NCI-H1436 treated with DMSO at 0.1 percent for 48 hours (cell line): ENCODE measurements at places on chromosomes 11 and 22.

GRCh38 chr11:76598426-76598839 lies 72.1 kb downstream of the LRRC32 start:
- no peak for DNase-seq

GRCh38 chr22:49776891-49777290 lies 50.8 kb downstream of the BRD1 start:
- DNase-seq: no peak

DNA sequence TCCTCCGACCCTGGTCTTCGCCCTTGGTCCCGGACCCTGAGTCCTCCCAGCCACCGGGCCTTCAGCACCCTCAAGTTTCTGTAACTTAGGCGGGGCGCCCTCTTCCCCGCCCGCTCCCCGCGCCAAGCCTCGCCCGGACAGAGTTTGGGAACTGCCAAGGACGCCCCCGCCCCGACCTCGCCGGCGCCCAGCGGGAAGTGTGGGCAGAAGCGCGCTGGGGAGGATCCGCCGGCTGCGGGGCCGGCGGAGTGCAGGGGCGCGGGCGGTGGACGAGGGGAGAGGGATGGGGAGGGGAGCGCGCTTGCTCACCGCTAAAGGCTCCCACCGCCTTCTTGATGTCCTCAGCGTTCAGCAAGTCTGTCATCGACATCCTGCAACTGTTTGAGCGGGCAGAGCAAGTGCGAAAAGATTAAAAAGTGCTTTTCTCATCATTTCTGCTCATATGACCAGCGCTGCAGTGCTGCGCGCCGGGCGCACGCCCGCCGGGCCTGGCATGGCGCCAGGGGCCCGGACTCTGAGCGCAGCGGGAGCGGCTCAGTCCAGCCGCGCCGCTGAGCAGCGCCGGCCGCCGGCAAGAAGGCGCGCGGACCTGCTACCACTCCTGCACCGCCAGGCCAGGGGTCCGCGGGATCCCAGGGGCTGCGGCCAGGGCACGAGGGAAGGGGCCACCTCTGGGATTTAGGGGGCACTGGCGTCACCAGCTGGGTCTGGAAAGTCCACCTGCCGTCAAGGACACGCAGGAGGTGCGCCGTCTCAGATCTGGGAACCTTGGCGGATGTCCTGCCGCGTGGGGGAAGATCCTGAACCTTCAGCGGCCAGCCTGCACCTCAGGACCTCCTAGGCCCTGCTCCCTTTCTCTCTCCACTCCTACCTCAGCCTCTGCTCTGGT lies at the start of gene PVALB:
Gene PVALB (minus strand): TSS at position 400 of the 889 bp plus-strand sequence. CDS start 30 bp downstream, at position 370.
- no peak for DNase-seq

- DNase-seq: no peak
These were observed 529.4 kb downstream of the TBC1D22A start for GRCh38 chr22:47291565-47292495.

DNA sequence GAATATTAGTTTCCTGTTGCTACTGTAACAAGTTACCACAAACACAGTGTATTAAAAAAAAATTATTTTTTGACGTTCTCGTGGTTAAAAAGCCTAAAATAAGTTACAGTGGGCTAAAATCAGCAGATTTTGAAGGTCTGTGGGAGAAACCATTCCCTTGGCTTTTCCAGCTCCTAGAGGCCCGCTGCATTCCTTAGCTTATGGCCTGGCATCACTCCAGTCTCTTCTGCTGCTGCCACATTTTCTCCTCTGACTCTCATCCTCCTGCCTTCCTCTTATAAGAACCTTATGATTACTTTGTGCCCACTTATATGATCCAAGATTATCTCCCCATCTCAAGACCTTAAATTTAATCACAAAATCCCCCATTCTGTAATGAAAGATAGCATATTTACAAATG lies 392.7 kb downstream of the GUCY1A2 start:
- no peak for DNase-seq

DNA sequence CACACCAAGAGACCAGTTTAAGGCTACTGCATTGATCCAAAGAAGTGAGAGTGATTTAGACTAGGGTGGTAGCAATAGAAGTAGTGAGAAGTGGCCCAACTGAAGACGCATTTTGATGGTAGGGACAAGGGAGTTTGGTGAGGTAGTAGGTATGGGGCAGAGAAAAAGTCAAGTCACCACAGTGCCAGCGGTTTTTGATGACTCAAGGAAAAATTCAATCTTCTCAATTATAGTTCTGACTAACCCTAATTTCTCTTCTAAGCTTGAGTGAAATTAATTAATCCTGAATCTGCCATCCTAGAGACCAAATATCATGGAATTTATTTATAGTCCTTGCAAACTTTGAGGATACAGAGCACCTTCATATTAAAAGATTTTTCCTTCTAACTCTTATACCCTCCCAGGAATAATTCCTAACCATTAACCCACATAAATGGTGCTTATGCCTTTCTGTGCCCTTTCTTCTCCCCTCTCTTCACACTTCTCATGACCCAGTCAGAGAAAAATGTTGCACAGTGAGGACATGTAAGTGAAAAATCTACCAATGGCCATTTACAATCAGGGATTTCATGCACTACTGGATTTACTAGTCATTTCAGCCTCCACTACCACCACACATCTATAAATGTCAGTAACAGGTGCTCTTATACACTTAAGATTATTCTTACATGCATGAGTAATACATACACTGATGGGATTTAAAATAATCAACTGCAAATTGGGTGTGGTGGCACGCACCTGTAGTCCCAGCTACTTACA lies 45.9 kb upstream of the ARHGAP32 start:
- DNase-seq: no peak

DNA sequence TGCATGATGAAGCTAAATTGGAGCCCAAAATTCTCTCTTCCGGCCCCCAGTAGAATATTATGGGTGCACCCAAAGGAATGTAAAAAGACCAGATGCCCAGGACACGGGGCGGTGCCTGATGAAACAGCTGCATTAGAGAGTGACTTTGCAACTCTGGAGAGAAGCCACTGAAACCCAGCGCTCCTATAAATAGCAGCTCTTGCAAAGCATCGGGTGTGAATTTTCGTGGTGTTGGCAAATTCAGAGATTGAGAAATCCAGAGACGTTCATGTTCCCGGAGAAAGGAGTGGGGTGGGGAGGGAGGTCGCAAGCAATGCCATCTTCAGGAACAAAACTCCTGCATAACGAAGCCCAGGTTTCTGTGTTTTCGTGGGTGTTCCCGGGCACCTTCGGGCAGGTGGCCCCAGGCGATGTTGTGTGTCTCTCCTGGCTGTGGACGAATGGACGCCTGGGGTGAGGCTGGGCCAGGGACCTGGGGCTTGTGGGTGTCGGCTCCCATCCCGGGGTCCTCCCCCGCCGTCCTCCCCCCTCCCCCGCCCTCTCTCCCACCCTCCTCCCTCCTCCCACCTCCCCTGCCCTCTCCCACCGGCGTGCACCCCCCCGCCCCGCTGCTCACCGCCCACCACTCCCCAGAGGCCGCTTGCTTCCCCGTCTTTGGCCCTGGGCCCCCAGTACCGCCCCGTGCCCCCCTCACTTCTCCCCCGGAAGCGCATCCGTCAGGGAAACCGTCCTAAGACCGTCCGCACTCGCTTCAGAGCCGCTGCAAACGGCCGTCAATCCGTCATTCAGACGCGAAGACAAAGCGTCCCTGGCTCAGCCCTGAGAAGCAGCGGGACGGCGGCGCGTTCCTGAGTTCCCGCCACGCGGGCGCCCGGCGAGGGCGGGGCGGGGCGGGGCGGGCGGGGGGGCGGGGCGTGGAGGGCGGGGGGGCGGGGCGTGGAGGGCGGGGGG lies 26.7 kb upstream of the TOLLIP start:
- DNase-seq: no peak

GRCh38 chr11:134503100-134503499 lies 91.1 kb upstream of the B3GAT1 start:
- no peak for DNase-seq

- no peak for DNase-seq
These were observed 5.6 kb downstream of the ALX4 start for GRCh38 chr11:44304091-44305025.

GRCh38 chr11:69372589-69373250 lies 78.8 kb downstream of the MYEOV start:
- DNase-seq: no peak

DNA sequence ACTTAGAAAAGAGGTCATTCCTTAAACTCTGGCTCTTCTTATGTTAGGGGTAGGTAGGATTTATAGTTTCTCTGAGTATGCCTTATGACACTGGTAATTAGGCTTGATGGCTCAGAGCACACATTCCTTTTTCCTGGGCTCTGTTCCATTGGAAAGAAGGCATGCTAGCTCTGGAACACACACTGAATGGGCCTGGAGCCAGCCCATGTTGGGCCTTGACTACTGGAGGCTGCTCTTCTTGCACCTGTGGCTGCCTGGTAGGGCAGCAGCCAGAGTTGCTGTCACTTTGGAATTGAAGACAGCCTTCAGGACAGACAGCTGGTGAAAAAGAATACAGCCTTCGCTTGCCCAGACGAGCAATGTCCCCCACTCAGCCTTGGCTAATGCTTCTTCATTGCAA lies 18.2 kb downstream of the MCAM start:
- DNase-seq: no peak

DNA sequence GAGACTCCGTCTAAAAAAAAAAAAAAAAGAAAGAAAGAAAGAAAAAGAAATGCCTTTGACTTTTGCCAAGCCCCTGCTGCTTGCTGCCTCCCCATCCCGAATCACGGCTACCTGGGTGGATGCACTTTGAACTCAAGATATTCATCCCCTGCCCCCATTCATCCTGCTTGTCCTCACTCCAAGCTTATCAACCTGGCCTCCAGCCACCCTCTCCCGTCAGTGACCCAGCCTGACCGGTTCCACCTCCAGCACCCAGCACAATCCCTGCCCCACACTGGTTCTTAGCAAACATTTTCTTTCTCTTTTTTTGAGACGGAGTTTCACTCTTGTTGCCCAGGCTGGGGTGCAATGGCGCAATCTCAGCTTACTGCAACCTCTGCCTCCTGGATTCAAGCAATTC lies 44.4 kb downstream of the CYTH4 start:
- no peak for DNase-seq

- DNase-seq: no peak
These were observed 89.1 kb downstream of the CELSR1 start for GRCh38 chr22:46448333-46448732.

GRCh38 chr11:115561116-115561515 lies 56.9 kb upstream of the CADM1 start:
- no peak for DNase-seq

GRCh38 chr11:105100206-105100605 lies 39.4 kb downstream of the CARD18 start:
- DNase-seq: no peak

DNA sequence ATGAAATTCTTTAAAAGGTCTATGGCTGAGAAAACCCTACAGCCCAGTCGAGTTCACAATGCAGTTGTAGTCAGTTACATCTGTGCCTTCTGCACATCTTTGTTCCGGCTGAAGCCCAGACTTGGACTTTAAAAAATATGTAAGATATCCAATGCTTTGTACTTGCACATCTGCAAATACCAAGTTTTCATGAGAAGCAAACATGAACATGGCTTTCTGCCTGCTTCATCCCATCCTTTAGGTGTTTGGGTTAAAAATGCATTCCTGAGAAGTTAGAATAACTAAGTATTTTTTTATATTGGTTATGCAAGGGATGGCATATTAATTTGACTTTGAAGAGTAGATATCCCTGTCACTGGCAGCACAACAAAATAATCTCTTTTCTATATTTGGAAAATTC lies 528.4 kb downstream of the METTL15 start:
- DNase-seq: no peak

DNA sequence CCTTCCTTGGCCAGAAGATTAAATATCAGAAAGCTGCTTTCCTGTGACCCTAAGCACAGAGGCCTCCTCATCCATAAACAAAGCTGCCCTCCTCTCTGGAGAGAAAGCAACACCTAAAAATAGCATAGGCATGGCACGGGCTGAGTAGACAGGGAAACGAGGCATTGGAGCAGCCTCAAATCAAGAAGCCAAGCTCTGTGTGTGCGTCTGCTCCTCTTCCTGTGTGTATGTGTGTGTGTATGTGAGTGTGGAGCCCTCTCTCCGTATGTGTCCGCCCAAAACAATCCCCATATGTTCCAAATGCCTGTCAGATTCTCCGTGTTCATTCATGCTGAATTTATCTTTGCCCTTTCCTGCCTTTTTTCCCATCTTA lies 24.0 kb downstream of the KCNJ5 start:
- DNase-seq: no peak

DNA sequence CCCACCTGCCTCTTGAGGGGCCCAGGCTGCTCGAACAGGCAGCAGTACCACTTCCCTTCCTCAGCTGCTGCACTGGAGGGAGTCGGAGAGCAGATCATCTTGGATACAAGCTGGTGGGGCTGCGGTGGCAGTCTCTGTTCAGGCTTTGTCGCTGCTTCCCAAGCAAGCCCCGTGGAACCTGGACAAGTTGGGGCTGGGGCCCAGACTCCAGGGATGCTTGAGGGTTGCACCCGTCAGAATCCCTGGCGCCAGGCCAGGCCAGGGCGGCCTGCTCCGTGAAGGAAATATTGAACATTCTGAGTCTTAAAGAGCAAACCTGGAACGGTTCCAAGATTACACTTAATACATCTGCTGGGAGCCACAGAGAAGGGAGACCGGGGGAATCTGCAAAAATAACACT lies 310.1 kb upstream of the SORL1-AS1 start:
- DNase-seq: no peak

DNA sequence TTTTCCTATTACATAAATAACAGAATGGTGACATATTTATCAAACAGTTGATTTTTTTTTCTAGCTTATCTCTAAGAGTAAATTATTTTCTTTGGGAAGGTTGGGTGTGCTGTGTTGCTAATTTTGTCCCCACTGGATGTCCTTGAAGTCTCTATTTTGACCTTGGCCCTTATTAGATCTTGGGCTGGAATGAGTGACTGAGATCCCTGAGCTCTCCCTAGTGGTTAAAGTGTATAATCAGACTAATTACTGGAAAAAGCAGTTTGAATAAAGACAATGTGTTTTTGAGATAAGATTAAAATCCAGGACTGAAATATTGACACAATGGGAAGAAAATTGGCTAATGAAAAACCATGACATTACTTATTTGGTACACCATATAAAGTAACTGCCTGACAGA lies 56.1 kb downstream of the AASDHPPT start:
- no peak for DNase-seq

DNA sequence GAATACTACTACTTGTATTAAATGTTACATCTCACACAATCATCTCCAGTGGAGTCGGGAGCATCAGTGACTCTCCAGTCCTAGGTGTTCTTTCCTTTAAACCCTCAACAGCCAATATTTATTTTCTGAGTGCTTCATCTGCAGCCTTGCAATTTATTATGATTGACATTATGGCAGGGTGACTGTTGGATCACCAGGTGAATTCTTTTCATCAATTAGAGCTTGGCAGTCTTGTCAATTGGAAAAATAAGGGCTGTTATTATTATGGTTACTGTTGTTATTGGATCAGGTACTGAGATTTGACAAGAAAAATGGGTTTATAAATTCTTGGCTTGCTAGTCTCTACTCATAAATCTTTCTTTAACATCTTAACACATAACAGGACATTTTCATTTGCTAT lies 27.5 kb upstream of the HTATIP2 start:
- no peak for DNase-seq

GRCh38 chr11:19711911-19712280 lies 741 bp upstream of the NAV2 start:
- DNase-seq: no peak

GRCh38 chr11:132712466-132712865 lies 819.8 kb downstream of the OPCML start:
- DNase-seq: no peak
